Stimulated activated CD4-positive, alpha-beta T cell treated with anti-CD3 and anti-CD28 coated beads, Interleukin-1b, Interleukin-23, amount 100 ng/mL, for 1 hour (primary cell): ENCODE measurements at places on chromosomes 2 and 18.

DNA sequence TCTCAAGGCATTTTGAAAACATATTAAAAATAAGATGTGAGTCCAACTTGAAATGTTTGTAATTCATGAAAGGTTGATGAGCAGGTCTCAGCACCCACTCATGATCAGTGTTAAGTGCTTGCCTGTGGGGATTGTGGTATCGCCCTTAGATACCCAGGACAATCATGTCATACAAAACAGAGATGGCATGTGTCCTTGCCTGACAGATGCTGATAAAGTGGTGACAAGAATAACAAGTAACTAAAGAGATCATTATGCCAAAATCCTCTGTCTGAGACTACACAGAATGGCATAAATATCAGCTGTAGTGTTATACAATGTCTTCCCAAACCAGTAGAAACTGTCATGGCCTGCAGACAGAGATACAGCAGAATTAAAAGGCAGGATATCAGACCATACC, 930.3 kb downstream of the SUCLG1 start:
- DNase-seq = no peak

DNA sequence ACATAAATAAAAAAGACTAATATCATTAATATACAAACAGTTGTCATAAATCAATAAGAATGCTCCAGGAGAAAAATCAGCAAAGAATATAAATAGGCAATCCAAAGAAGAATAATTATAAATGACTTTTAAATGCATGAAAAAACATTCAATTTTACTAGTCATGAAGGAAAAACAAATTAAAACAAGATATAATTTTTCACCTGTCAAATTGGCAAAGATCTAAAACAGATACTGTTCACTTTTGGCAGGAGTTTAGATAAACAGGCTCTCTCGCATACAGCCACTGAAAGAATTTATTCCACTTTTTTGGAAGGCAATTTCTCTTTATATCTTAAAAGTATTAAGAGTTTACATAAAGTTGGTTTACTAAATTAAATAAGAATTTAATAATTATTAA, 176.8 kb upstream of the SETBP1 start:
- DNase-seq = no peak

GRCh38 chr2:10028988-10029874, 14.1 kb upstream of the KLF11 start:
- DNase-seq = no peak

DNA sequence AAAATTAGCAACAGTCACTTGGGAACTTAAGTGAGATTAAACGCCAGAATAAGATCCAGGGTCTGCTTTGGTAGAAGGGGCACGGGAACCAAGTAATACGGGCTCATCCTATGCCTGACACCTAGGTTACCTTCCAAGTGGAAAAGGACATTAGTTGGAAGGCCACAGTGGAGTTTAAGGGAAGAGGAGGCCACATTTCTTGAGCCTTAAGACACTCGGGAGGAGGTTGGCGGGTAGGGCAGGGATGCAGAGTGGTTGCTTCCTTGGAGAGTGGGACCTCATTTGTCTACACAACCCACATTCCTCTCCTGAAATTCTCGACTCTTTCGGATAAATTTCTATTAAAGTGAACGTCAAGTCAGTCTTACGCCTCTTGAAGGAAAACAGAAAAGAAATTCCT, 510 bp upstream of the DNAH6 start:
- no peak for DNase-seq

GRCh38 chr18:8081872-8082553, 514.9 kb downstream of the PTPRM start:
- DNase-seq = no peak

- no peak for DNase-seq
Observed at GRCh38 chr2:36329251-36329650, 26.3 kb upstream of the CRIM1 start.

DNA sequence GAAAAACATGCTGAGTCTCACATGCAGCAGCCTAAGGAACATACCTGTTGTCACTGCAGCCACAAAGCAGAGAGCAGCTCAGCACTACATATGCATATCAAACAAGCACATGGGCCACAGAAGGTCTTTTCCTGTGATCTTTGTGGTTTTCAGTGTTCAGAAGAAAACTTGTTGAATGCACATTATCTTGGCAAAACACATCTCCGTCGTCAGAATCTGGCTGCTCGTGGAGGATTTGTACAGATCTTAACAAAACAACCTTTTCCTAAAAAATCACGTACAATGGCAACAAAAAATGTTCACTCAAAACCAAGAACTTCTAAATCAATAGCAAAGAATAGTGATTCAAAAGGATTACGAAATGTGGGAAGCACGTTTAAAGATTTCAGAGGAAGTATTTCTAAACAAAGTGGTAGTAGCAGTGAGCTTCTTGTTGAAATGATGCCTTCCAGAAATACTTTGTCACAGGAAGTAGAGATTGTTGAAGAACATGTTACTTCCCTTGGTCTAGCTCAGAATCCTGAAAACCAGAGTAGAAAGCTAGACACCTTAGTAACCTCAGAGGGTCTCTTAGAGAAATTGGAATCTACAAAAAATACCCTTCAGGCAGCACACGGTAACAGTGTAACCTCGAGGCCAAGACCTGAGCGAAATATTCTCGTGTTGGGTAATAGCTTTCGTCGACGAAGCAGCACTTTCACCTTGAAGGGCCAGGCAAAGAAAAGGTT, 34.1 kb downstream of the ZNF407 start:
- no peak for DNase-seq

GRCh38 chr18:22241921-22242361, 72.6 kb downstream of the GATA6 start:
- no peak for DNase-seq
